ENCODE measurements at places on chromosomes 1 and 21.

- DNase-seq = peak; percentile 43
Observed at GRCh38 chr1:246012341-246012740, 494.7 kb downstream of the SMYD3 start.

DNA sequence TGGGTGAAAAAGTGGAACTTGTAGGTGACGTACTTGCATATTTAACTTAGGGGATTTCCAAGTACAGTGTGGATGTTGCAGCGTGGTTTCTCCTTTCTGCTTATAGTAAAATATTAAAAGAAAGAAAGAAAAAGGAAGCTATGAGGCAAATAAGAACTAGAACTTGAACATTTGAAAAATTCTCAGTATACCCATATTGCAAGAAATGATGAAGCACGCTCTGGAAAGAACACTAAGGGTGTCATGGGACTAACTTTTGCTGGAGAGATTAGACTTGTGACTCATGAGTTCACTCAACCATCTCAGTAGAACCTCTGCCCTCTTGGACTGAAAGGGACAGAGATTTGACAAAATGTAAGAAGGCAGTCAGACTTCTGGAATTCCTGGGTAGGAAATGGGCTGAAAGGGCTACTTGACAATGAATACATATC is 704.5 kb upstream of the ADGRL4 start:
- no peak for DNase-seq

DNA sequence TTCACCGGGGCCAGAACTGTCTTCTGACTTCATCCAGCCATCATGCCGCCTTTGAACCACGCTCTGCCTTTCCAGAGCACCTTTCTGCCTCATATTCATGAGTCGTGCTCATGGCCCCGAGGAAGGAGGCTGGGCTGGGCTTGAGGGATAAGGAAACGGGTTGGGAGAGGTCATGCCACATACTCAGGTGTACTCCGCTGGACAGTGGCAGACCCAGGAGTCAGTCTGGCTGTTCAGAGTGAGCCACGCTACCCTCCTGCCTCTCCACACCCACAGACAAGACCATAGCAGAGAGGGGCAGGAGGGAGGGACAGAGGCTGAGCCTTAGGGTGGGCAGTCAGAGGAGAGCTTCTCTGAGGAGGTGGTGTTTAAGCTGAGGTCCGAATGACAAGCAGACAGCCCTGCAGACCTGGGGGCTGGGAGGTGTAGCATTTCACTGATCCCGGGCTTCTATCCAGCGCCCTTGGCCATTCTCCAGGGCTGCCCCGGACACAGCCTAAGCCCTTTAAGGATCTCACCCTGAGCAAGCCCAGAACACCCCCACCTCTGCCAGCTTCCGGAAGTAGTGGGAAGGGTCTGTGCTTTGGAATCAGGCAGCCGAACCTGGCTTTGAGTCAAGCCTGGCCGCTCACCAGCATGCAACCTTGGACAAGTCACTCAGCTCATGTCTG is 102.3 kb downstream of the LACTBL1 start:
- DNase-seq = no peak

GRCh38 chr21:39952265-39952664 is 85.0 kb downstream of the PCP4 start:
- DNase-seq = peak; percentile 13

DNA sequence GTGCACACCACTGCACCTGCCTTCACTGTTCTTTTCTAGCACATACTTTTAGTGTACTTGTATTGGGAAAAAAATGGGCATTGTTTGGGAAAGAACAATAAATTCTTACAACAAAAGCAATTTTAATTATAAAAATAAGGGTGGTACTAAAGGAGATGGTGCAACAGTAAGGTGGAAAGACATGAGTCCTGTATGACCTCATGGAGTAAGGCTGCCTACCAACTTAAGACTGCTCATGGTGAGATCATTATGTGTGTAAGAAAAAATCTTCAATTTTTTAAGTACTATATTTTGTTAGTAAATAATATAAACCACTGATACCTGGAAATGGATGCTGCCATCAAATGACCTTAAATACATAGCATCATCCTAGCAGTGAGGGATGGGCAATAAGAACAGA is 29.6 kb upstream of the PHGDH start:
- DNase-seq = no peak

DNA sequence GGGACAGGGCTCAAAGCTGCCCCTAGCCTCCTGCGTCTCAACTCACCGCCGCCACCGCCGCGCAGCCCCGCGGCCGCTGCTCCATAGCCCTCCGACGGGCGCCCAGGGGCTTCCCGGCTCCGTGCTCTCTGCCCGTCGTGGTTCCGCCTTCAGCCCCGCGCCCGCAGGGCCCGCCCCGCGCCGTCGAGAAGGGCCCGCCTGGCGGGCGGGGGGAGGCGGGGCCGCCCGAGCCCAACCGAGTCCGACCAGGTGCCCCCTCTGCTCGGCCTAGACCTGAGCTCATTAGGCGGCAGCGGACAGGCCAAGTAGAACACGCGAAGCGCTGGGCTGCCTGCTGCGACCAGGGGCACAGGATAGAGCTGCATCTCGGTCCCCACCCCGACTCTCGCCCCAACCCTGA is at the start of gene TNFRSF25:
Gene TNFRSF25, minus strand, starts transcription at position 151 of the 400 bp plus-strand sequence. Its CDS starts 66 bp downstream, at position 85.
- no peak for DNase-seq

DNA sequence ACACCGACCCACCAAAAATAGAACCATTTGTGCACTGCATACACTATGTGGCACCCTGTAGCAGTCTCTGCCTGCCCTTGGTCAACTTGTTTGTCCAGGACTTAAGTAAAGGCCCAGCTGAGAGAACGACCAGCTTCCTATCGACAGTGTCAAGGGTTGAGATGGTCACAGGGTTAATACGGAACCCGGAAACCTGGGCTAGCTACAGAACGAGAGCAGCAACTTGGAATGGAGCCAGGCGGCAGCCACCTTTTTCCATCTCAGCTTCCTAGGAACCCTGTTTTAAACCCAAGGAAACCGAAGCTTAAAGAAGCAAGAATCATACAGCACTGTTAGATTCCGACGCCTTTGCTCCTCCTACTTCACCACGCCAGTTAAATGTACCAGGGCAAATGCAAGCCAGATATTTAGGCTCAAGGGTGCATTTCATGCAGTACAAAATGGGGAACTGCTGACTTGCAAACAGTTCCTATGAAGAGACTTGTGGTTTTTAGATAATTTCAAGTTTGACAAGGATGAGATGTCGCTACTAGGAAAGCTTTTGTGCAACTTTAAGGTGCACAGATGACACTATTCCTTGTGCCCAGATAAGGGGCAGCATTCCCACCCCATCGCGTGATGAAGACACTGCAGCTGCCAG is 35.5 kb downstream of the SLC66A1 start:
- no peak for DNase-seq

GRCh38 chr21:40445349-40445921 is 401.5 kb downstream of the DSCAM start:
- no peak for DNase-seq

- no peak for DNase-seq
Observed at GRCh38 chr1:118084400-118084799, 100.6 kb downstream of the SPAG17 start.

DNA sequence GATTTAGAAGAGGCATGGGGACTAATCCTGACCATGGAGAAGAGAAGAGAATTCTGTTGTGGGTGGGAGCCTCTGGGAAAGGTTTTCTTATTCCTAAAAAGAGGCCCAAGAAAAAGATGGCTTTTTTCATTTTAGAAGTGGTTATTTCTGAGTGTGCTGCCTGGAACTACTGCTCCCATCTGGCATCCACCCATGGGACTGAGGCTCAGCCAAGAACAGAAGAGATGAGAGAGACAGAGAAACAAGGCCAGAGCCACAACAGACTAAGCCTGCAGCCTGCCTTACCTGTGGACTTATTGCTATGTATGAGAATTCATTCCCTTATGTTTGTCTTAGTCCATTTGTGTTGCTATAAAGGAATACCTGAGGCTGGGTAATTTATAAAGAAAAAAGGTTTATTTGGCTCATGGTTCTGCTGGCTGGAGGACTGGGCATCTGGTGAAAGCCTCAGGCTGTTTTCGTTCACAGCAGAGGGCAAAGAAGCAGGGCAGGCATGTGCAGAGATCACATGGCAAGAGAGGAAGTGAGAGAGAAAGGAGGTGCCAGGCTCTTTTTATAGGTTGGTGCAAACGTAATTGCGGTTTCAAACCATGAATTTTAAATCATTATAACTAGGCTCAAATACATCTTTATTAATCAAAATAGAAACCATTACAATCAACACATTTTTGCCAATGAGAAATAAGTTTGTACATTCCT is 57.5 kb upstream of the PRDM2 start:
- no peak for DNase-seq

DNA sequence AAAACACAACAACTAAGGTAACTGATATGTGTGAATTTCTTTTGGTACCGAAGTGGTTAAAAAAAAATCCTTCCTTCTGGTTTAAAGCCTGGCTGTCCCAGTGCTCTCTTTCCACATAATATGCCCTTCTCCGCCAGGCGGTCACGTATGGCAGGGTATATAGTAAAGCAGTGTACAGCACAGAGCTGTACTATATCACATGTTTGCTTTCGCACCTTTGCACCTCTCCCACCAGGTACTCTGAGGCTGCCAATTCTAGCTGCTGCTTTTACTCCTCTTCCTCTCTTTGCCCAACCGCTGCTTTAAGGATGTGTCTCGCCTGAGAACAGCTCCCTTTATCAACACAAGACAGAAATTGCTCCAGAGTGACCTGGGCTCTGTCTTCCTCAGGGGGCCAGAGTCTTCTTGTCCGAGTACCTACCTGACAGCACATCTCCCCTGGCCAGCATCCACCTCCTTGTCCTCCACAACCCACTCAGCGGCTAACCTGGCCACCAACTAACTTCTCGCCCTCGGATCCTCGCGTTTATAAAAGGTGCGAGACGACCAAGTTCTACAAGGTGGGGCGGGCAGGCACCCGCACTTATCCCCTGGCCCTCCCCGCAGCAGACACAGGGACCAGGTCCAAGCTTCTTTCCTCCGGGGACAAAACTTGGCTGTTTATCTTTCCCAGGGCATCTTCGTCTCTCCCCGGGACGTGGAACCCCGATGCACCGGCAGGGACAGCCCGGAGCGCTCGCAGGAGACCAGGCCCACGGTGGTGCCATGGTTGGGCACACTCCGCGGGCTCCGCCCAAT is 1.6 kb downstream of the COLGALT2 start:
- no peak for DNase-seq

DNA sequence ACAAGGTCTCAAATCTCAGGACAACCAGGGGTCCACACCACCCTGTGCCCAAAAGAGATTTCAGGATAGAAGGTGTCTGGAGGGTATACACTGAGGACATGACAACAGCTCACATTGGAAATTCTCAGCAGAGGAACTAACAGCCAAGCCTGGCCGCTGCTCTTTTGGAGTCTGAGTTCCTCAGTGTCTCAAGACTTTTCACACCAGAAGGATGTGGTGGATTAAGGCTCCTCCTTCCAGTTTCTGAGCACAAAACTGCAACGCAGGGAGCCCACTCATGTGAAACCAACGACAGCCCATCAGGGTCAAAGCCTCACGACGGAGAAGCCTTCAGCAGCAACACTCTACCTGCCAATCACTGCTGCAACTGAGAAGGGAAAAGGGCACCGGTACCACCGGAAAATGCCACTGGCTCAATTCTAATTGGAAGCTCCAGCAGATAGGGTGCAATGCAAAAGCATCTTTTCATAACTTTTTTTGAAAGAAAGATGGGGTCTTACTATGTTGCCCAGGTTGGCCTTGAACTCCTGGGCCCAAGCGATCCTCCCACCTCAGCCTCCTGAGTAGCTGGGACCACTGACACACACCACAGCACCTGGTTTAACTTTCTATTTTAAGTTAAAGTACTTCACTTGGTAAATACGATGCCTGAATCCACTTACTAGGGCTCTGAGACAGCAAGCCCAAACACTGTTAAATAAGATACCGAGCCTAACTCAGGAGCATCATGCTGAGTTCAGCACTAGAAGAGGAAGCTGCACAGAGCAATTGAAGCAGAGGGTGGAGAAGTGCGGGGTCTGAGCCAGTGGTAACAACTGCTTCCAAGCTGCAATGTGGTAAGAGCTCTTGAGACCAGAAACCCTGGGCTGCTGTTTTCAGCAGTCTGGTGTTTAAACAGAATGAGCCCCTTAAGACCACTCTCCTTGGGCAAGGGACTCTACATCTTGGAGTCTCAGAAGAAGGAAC is 7.8 kb downstream of the CAPZB start:
- DNase-seq = no peak

DNA sequence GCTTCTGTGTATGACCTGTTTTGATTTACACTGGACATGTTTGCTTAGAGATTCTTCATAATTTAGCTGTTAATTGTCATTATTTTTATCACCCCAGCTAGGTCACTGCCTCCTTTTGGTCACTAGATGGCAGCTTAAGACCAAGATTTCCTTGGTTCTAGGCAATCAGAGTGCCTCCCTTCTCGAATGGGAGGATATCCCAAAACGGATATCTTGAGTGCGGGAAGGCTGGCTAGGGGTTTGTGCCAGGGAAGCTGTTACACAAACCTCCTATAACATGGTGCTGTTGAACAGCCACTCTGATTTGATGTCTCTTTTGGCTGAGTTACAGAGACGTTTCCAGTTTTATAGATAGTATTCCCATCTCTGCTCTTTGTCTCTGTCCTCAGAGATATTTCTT is 283.5 kb downstream of the S1PR1 start:
- DNase-seq = no peak

DNA sequence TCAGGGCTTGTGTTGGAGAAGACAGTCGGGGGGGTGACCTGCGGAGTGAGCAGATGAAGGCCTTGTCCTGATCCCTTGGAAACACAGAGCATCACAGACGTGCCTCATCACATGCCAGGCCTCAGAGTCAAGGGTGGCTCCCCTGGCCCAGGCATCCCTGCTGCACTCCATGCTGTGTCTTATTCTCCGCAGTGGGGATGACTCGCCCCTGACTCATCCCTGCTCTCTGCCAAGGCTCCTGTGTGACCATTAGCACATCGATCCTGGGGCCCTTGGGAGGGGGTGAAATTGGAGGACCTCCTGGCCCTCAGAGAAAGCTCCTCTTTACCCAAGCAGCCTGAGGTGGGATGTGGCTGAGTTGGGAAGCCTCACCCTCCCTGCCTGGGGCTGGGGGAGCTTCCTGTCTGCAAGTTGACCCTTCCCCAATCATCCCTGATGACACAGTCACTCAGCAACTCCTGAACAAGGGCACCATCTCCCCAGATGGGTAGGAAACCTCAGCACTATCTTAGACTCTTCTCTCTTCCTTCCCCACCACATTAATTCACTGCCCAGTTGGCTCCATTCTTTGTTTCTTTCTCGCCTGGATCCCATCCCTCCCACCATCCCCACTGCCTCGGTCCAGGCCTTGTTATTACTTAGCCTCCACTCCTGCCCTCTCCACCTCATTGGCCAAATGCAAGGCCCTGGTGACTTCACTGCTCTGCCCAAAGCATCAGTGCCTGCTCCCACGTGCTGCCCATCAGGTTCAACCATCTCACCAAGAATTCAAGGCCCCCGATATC is 74.6 kb downstream of the CAMK2N1 start:
- no peak for DNase-seq

DNA sequence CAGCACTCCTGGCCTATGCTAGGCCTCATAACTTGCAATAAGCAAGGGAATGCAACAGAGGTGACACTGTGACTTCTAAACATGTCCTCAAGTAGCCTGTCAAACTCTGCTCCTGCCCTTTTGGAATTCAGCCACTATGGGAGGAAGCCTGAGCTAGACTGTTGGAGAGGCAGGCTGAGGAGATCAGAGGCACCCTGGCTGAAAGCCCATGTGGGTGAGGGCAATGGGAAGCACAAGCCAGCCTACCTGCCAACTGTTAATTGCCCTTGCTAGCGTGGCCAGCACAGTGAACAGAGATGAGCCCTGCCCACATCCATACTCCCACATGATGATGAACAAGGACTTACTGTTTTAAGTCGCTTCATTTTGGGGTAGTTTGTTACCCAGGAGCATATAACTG is 17.7 kb downstream of the GNB1 start:
- no peak for DNase-seq

GRCh38 chr1:46643368-46643775 is 24.8 kb downstream of the ATPAF1 start:
- peak; percentile 49 for DNase-seq

Data from NCI-H1436 treated with DMSO at 0.1 percent for 48 hours (cell line).